ENCODE measurements at places on chromosomes 4 and X.

- DNase-seq, result no peak
Measured at GRCh38 chr4:42205541-42205940, 53.1 kb upstream of the BEND4 start.

- DNase-seq, result no peak
Measured at GRCh38 chr4:83605744-83606172, 69.8 kb downstream of the GPAT3 start.

DNA sequence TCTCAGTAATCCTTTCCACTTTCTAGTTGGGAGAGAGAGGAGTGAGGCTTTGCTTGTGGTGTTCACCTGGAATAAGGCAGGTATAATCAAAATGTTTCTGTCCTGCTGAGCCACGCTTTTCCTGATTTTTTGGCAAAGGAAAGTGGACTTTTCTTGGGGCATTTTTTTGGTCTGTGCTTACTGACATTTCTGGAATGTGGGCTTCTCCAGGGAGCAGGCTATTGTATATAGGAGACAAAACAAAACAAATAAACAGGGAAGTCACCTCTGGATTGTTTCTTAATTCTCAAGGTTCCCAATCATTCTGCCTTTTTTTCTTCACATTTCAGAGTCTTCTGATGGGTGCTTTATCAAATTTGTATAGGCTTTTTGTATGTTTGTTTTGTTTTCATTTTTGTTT is 25.7 kb upstream of the RP2 start:
- DNase-seq, result no peak

DNA sequence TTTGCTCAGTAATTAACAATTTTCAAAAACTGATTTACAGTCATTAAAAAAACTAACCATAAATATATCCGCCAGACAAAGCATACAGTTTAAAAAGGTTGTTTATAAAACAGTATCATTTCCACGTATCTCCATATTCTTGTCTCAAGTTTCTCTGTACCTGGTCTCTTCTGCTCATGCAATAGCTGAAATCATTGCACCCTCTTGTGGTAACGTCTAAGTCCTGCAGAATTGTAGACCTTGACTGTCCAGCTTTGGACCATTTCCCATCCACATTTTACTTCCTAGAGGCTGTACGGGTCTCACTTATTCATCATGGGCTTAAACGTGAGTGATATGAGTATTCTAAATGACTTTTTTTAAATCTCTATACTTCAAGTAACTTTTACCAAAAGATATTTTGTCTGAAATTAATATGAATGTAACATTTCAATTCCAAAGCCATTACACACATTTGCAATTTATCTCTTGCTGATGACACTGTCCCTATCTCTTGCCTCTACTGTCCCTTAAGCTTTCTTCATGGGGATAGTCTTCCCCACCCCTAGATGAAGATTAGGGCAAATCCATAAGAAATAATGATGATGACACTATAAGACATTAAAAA is 118.5 kb downstream of the BTC start:
- no peak for DNase-seq

- DNase-seq, result no peak
Measured at GRCh38 chrX:150508018-150508417, 60.4 kb upstream of the MTM1 start.

DNA sequence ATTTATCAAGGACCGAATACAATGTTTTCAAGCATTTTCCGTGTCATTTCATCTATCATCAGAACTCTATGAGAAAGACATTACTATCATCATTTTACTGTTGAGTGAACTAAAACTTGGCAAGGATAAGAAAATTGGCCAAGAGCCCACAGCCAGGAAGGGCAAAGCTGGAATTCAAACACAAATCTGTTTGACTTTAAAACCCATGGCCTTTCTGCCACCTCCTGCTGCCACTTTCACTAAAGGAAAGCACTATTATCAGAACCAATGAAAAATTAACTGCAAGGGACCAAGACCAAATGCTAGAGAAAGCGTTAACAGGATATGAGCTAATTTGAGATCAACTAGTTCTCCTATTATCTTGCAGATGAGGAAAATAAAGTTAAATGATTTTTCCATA is 2759.2 kb downstream of the ARAP2 start:
- no peak for DNase-seq

GRCh38 chr4:82984459-82984858 is 26.2 kb downstream of the LIN54 start:
- DNase-seq, result no peak

- no peak for DNase-seq
Measured at GRCh38 chr4:164023214-164023613, 528.7 kb downstream of the TMA16 start.

DNA sequence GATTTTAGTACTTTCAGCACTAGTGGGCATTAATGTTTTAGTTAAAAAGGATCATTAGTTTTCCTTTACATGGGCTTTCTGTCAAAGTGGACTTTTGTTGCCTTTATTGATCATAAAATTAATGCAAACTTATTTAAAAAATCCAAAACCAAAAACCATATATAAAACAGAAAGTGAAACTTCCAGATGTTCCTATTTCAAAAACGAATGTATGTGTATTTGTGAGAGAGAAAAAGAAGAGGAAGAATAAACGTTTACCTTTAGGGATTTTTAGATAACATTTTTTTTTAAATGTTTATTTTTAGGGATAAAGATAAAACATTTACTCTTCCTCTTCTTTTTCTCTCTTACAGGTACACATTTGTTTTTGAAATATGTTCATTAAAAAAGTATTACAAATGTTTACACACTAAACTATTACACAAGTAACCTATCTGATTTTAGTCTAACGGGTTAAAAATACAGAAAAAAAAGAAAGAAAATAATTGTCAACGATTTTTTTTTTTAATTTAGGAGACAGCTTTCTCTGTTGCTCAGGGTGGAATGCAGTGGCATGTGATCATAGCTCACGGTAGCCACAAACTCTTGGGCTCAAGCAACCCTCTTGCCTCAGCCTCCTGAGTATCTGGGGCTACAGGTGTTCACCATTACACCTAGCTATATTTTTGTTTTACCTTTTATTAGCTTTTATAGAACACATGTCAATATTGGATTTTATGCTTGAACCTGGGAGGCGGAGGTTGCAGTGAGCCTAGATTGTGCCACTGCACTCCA is 16.8 kb upstream of the COX18 start:
- no peak for DNase-seq

DNA sequence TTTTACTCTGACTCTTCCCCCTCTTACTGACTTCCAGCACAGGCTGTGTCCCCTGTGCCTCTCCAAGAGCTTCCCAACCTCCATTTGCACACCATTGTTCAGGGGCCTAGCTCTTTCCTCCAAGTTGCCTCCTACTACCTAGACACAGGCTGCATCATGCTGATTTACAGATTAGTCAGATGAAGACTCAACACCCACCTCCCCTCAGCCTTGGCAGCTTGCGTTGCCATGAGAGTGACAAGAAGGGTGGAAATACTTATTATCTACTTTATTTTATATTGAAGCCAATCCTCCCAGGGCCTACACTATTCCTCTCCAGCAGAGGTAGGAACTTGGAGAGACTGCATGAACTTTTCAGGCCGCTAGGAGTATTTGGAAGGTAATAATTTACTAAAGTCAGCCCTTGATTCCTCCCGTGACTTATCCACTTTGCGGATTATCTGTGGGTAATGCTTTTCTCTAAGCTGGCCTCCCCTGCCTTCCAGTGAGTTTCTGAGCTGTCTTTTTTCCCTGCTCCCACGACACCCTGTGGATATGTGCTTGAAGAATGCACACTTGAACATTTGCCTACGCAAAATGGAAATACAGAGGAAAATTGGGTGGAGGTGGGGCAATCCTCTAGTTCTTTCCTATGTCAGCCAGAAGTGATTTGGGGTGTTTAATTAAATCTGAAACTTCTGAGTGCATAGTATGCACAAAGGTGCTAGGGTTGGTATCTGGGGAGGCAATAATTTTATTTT is 74.1 kb upstream of the TMEM164 start:
- DNase-seq, result no peak

DNA sequence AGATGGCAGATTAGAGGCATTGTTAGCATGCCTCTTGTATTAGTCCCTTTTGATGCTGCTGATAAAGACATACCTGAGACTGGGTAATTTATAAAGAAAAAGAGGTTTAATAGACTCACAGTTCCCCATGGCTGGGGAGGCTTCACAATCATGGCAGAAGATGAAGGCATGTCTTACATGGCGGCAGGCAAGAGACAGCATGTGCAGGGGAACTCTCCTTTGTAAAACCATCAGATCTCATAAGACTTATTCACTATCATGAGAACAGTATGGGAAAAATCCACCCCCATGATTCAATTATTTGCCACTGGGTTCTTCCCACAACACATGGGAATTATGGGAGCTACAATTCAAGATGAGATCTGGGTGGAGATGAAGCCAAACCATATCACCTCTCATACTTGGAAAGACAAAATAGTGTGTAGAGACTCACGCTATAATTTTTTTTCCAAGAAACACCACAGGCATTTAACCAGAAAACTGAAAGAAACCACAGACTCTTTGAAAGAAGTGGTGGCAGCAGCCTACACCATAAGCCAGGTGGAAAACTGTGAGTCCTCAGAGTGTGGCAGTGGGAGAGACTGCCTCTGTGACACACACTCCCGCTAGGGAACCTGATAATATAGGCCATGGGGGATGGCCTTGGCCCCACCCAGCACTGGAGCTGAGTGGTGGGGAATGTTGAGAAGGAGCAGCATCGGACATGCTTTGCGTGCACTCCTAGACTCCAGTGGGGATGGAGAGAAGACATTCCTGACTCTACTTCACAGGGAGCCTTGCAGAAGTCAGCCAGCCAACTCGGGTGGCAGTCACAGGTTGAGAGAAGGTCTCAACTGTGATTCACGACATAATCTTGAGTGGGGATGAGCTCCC is 51.5 kb downstream of the SLC2A9 start:
- no peak for DNase-seq

- no peak for DNase-seq
Measured at GRCh38 chr4:140049024-140049848, 104.7 kb downstream of the MAML3 start.

DNA sequence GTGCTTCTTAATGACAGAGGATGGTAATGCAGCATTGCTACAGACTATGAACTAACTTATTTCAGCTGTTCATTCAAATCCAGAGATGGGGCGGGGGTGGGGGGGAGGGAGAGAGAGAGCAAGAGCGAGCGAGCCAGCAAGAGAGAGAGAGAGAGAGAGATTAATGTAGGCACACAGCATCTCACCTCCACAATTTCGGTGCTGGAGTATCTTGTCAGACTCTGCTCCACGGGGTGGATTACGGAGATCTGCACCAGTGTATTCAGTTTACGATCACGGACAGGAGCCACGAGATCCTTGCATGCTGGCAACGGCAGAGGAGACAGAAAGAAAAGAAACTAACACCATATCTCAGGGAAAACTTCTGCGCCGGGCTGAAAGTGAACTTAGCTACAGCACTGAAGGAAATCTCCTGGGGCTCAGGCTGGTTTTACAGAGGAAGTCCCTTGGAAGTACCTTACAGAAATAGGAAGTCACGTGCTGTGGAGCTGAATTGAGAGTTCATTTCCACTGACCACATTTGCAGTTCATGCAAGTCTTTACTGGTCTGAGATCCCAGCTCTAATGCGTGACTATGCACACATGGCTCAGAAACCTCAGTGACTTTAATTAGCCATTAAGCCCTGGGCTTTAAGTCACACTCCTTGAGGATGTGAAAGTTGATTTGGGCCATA is 440.9 kb downstream of the INPP4B start:
- DNase-seq, result peak; percentile 50

DNA sequence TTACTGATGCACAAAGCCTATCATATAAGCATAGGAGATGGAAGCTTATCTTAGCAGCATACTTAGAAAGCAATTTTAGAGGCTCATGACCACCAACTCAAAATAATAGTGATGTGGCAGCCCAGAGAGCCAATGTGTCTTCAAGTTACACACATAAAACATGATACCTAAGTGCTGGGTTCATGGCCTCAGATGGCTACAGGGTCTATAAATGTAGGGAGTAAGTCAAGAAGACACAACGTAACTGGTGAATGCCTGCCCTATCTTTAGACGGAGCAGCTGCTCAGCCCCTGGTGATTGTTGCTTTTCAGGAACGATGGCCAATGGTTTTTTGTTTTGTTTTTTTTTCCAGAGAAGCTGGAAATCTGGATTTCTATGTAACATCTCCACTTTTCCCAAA is 42.8 kb downstream of the RNF150 start:
- DNase-seq, result no peak

GRCh38 chr4:20194123-20195013 is 57.3 kb upstream of the SLIT2 start:
- DNase-seq, result no peak

DNA sequence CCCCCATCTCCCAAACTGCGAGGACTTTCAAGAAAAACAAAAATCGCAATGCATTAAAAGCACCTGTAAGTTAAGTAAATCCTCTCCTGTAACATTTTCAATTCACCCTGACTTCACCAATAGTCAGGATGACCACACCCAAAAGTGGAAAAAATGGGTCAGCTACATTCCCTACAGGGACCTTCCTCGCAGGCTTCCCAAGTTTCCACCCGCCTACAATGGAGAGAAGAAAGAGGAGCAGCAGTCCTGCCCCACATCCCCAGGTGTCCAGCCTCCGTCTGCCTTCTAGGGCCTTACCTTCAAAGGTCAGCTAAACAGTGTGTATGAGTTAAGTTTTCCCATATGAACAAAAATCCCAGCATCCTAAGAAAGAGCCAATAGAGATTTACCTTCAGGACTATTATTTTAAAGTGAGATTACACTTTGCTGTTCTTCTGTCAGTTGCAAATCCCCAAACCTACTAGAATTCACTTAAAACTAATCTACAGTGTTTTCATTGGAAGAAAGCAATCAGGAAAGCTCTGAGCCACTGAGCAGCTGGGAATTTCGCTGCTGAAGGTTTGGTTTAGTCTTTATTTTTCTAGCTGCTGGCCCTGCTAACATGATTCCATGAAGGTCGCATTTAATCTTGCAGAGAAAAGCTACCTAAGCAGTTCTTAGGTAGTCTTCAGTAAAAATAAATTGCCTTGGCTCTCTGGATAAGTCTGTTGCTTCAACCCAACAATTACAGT is 12.5 kb downstream of the IRF2 start:
- DNase-seq, result no peak

DNA sequence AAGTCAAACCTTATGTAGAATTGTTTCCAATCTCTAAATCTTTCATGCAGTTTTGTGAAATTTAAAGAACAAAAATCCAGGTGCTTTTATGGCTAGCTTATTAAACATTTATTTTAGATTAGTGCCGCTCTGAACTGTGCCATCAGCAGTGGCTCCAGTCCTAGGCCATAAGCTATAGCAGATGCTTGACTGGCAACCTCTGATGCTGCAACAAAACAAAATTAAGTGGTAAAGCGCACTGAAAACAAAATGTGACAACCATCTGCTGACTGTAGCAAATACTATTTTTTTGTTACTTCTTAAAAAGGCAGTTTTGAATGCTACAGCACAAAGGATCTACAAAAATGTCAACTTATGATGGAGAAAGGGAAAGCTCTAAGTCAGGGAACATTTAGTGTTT is 237.4 kb downstream of the DCLK2 start:
- DNase-seq, result no peak

GRCh38 chrX:71250841-71251240 is 3.1 kb downstream of the ZMYM3 start:
- no peak for DNase-seq

GRCh38 chr4:164027805-164028204 is 533.3 kb downstream of the TMA16 start:
- DNase-seq, result no peak

All from stimulated activated CD4-positive, alpha-beta T cell treated with anti-CD3 and anti-CD28 coated beads, Interleukin-12 subunit alpha, Interleukin-12 subunit beta, amount 100 ng/mL, for 4 hours (primary cell).